Stimulated activated CD8-positive, alpha-beta memory T cell treated with anti-CD3 and anti-CD28 coated beads, Interleukin-2, amount 100 ng/mL, for 1 hour (primary cell): ENCODE measurements at places on chromosomes 4 and X.

- DNase-seq, result no peak
Observed at GRCh38 chr4:98864560-98864959, 64.4 kb downstream of the EIF4E start.

DNA sequence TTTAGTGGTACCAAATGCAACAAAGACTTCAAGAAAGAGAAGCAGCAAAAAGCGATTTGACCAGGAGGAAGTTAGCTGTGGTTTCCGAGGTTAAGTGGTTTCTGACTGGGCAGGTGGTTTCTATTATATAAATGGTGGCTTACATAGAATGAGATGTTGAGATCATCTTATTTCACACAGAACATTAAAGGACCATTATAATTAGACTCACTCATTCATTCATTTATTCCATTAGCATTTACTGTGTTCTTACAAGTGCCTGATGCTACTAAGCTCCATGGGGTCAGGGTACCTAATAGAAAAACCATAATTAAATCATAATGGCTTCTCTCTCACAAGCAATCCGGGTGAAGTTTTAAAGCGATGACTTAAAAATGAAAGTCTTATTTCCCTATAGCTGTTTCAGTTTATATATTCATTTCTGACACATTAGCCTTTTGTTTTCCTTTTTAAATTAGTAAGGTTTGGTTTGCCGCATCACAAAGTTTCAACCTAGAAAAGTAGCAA, 10.6 kb downstream of the TSPAN6 start:
- no peak for DNase-seq

GRCh38 chr4:89586864-89587263, 250.1 kb downstream of the SNCA start:
- no peak for DNase-seq

DNA sequence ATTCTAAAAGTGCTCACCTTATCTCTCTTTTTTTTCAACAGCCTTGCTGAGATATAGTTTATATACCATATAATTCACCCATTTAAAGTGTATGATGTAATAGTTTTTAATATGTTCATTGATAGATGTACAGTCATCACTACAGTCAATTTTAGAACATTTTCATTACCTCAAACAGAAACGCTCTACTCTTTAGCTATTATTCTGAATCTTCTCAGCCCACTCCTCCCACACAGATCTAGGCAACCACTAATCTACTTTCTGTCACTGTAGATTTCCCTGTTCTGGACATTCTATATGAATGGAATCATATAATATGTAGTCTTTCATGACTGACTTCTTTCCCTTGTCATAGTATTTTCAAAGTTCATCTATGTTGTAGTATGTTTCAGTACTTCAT, 22.6 kb downstream of the MND1 start:
- no peak for DNase-seq

GRCh38 chr4:16238327-16238726, 12.1 kb upstream of the TAPT1 start:
- DNase-seq, result no peak

DNA sequence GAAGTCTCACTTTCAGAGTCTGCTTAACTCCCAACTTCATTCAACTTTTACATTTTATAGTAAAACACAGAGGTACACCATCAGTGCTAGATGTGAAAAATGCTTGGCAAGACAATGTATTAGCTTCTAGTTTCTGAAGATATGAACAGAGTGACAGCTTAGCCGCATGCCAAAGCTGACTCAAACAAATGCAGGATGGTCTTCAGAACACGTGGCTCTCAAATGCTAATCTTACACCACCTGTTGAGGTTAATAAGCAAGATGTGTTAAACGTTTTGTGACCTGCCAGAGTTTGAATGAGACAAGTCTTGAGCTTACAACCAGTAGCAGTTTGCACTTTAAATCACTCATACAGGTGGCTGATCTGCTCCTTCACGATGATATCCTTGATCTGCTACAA, 18.9 kb upstream of the GPM6B start:
- DNase-seq, result no peak
